ENCODE measurements at places on chromosomes 4 and X.

DNA sequence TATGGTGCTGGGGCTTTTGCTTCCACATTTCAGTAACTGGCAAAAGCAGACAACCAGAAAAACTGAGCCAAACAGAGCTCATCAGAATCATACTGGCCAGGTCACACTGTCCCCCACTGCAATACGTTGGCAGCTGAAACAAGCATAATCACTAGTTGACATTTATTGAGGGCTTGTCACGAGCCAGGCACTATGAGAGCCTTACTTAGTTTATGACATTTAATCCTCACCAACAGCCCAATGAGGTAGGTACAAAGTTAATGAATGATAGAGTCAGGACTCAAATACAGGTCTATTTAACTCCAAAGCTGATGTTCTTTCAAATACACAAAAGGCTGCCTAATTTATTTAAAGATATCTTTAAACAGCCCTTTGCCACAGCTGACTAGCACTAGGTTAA lies 174.0 kb upstream of the MBNL3 start:
- no peak for DNase-seq

DNA sequence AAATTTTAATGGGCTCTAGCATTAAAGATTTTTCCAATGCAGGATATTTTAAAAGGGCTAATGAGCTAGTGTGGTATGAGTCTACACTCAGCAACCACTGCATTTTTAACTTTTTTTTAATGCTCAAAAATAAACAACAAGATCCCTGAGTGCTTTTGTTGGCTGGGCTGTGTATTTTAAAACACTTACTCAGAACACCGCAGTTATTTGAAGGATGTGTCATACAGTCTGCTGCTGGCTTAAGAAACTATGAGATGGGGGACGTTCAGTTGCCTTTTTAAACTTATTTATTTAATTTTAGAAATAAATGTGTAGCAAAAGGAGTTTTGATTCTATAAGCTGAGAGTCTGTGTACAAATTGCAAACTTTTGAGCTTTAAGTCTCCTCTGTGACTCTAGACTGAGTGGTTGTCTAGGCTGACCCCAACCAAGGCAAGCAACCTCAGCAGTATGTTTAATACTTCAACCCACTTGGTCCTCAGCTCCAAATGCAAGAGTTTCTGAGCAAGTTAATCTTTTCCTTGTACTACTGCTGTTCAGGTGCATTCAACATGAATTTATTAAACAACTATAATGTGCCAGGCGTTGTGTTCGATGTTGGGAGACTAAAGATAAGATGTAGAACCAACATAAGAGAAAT lies 278.6 kb upstream of the DIPK2B start:
- DNase-seq: no peak

- DNase-seq: peak; percentile 45
Observed at GRCh38 chr4:101018836-101019235, 328.5 kb downstream of the PPP3CA start.

GRCh38 chrX:14776901-14777300 lies 96.0 kb downstream of the FANCB start:
- no peak for DNase-seq

DNA sequence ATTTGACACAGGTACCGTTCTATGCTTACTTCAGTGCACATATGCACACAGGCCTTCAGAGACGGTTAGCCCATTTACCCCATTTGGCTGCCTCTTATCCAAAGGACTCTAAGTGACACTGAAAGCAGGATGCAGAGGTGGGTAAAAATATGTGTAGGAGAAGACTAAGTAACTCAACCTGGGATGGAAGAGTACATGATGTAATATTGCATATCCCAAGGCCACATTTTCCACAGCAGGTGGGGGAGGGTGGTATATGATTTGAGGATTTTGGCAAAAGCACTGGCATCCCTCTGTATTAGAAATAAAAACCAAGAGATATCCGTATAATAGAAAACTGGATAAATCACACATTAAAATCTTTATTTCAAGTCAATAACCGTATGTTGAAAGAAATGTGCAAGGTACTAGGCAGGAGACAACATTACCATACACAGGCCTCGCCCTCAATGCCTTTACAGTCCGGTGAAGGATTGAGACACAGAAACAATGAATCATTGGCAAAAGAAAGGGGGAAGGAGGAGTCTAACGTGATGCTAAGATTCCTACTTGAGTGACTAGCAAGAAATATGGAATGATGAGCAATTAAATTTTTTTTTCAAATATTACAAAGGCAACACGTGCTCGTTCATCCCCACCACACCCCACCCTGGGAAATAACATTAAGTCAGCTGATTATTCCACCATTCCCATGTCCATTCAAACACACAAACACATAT lies 161.0 kb upstream of the RASGEF1B start:
- DNase-seq: no peak

GRCh38 chr4:118825799-118826198 lies 10.1 kb downstream of the SEC24D start:
- no peak for DNase-seq

DNA sequence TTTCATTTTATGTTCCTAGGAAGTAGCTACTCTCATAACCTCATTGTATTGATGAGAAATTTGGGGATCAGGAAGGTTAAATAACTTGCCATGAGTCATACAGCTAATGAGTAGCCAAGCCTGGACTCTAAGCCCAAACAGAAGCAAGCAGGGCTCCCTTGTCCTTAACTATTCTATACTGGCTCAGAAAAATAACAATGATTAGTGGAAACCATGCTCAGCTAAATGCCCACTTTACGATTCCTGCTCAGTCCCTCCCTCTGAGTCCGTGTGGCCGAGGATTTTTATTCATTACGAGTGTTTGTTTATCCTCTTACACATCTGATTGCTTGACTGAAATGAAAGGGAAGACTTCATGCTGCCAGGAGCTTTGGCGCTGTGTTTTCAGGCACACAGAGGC lies 100.9 kb downstream of the SLC34A2 start:
- DNase-seq: no peak

GRCh38 chr4:109879636-109880314 lies 31.9 kb downstream of the LRIT3 start:
- no peak for DNase-seq

DNA sequence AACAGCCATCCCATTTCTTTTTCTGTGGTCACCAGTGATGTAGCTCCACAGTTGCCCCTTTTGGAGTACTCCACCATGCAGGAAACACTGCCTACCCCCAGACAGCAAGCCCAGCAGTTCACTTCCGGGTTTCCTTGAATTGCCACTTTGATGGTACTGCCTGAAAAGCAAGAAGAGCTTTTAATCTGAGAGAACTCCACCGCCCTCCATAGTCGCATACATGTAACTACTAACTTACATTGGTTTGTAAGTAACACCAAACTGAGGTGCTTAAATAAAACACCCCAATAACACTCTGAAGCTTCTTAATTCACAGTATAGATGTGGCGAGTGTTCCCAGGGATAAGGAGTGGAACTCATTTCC lies 53.6 kb upstream of the HPSE start:
- DNase-seq: peak; percentile 28

- DNase-seq: no peak
Observed at GRCh38 chrX:22047468-22047867, 15.3 kb downstream of the PHEX start.

GRCh38 chrX:68332201-68332731 lies 101.0 kb downstream of the OPHN1 start:
- no peak for DNase-seq

- peak; percentile 37 for DNase-seq
Observed at GRCh38 chrX:103585411-103586313, at the start of gene TCEAL4. Gene TCEAL4 (plus strand): TSS chrX:103585515. CDS start chrX:103586676, 1,161 bp downstream.
